ENCODE measurements at places on chromosomes 3 and 15. TPM values are rescaled to one million over a fixed set of nuclear protein-coding genes. Genes with fewer than 3 reads are reported as not detected.

DNA sequence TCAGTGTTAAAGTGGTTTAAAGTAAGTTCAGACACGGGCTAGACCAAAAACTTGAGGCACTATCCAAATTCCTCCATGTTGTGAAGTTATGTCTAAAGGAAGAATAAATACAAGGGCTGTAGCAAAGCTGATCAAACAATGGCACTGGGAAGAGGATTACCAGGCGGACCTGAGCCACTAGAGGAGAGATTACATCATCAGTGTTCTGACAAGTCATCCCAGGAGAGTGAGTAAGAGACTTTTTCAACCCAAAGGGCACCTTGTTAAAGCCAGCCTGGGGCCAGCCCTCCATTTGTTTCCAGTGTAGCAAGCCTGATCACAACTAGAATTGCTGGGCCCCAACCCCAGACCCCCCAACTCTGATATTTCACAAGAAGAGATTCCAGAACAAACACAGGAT lies 166.9 kb downstream of the DCLK3 start:
- DNase-seq: no peak
- no peaks in the 10 kb centered on the region for H3K4me1 ChIP-seq
- H3K4me3 ChIP-seq: no peak overlapping the region
- H3K36me3 ChIP-seq: no peaks in the 10 kb centered on the region
- no peak overlapping the region for H3K27ac ChIP-seq

DNA sequence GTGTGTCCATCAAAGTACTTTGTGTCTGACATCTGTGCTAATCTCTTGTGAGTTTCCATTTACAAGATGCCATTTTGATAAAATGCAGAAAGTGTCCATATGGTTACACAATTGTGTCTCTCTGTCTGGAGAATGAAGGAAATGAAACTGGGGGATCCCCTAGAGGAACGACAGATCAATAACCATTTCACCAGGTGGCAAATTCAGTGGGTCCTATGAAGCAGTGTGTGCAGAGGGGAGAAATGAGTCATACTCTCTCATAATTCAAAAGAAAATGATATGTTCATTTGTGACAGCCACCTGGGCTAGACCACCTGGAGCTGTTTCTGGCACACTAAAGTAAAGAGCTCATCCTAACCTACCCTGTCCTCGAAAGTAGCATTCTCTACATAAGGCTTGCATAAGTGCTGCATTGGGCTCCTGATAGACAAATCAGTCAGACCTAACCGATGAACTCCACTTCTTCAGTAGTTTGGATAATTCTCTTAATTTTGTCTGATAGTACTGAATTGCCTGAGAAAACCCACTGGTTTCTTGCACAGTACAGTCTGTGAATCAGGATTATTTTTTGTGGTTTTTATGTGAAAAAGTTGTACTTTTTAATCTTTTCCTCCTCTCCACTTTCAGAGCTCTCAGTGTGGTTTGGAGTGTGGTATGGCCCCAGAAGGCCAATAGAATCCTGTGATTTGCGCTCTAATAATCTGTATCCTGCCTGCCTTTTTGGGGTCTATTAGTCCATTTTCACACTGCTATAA lies 10.3 kb upstream of the CD47 start:
- H3K27ac ChIP-seq: no peak overlapping the region
- no peaks in the 10 kb centered on the region for H3K4me1 ChIP-seq
- no peak for DNase-seq
- H3K36me3 ChIP-seq: no peaks in the 10 kb centered on the region
- no peak overlapping the region for H3K4me3 ChIP-seq
- no peaks in the 10 kb centered on the region for H3K27me3 ChIP-seq

GRCh38 chr3:39288300-39288808 lies 8.5 kb upstream of the CX3CR1 start:
- H3K27ac ChIP-seq: no peak overlapping the region
- peak; percentile 90 for DNase-seq
- no peaks in the 10 kb centered on the region for H3K27me3 ChIP-seq

DNA sequence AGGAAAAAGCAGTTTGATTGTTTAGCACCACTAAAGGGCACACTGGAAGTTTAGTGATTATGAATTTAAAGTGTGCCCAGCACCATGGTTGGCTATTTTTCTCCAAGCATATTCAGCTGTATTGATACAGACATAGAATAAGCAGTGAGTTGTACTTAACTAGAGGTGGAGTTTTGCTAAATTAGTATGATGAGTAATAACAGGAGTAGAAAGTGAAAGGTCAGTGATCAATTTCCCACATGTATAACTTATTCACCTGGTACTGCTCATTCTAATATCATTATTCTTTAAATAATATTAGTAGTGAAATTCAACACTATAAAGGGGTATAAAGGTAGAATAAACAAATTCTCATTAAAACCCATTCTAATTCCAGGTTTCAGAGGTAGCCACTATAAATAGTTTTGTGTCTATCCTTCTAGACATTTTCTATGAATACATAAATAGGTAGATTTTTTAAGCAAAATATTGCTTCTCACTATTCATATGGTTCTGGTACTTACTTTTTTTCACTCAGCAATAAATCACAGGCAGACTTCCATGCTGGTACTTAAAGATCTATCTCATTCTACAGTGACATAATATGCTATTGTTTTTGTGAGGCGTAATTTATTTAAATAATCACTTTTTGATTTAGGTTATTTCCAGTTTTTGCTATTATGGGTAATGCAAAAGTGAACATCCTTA lies 732.9 kb downstream of the VGLL3 start:
- H3K27me3 ChIP-seq: no peaks in the 10 kb centered on the region
- peaks cover 2% of the 10 kb centered on the region for H3K4me1 ChIP-seq
- H3K4me3 ChIP-seq: no peak overlapping the region

GRCh38 chr3:127951276-127951675 lies 36.2 kb downstream of the KBTBD12 start:
- no peaks in the 10 kb centered on the region for H3K4me1 ChIP-seq
- H3K36me3 ChIP-seq: no peaks in the 10 kb centered on the region
- no peak overlapping the region for H3K27ac ChIP-seq
- DNase-seq: no peak

DNA sequence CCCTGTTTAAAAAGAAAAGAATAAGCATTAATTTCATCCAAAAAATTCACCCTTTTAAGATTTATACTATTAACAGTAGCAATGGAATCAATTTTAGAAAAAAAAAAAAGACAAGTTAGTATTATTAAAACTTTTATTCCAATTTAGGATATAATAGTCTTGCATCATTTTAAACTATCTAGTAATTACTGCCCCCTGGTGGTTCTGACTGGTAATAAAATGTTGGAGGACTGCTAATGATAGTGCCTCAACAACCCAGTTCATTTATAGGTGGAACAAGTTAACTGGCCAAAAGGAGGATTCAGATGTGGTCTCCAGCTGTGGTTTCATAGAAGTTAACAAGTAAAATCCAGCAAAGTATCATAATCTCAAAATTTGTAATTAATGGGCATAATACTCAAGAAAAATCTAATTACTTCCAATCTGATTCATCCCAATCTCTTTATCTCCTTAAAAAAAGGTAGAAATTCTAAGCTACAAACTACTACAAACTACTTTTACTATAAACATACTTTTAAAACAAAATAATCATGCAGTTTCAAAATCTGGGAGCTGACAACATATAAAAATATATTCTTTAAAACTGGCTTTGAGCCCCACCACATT lies 30.7 kb upstream of the WDR49 start:
- no peak overlapping the region for H3K27ac ChIP-seq
- peaks cover 5% of the 10 kb centered on the region for H3K36me3 ChIP-seq
- H3K27me3 ChIP-seq: no peaks in the 10 kb centered on the region
- H3K4me3 ChIP-seq: no peak overlapping the region
- H3K4me1 ChIP-seq: no peaks in the 10 kb centered on the region

DNA sequence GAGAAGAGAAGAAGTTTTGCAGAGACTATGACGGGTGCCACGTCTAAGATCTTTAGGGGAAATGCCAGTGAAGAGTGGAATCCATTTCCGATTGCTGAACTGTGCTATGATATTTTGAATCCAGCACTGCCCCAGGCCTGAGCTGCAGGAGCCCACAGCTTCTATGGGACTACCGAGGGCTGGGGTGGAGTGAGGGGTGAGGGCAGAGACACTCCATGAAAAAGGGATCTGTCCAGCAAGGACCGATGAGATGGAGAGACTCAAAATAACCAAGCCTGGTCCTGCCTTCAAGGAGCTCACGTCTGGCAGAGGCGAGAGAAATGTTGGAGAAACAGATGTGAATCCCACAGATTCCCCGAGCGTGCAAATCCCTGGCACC lies 79.8 kb upstream of the MEF2A start:
- peaks cover 5% of the 10 kb centered on the region for H3K27me3 ChIP-seq
- H3K4me3 ChIP-seq: peak overlapping the region; percentile 56
- no peaks in the 10 kb centered on the region for H3K36me3 ChIP-seq
- no peak overlapping the region for H3K27ac ChIP-seq
- peaks cover 9% of the 10 kb centered on the region for H3K4me1 ChIP-seq

DNA sequence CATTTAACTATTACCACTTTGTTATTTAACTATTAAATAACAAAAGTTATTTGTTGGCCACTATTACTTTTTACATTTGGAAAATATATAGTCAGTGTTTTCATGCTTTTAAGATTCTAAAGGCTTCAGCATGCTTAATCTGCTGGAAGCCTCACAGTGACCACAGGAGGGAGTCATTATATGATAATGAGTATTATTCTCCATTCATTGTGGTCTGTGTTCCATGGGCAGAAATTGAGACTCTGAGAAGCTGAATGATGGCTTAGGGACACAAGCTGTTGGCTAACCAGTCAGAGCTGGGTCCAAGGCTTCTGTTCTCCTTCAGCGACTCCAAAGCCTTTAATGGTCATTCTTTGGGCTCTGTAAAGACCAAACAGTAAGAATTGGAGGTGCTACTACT lies 64.7 kb downstream of the BFSP2 start:
- no peak for DNase-seq
- no peak overlapping the region for H3K4me3 ChIP-seq
- H3K27ac ChIP-seq: no peak overlapping the region
- no peaks in the 10 kb centered on the region for H3K36me3 ChIP-seq
- peaks cover 10% of the 10 kb centered on the region for H3K4me1 ChIP-seq
- no peaks in the 10 kb centered on the region for H3K27me3 ChIP-seq

DNA sequence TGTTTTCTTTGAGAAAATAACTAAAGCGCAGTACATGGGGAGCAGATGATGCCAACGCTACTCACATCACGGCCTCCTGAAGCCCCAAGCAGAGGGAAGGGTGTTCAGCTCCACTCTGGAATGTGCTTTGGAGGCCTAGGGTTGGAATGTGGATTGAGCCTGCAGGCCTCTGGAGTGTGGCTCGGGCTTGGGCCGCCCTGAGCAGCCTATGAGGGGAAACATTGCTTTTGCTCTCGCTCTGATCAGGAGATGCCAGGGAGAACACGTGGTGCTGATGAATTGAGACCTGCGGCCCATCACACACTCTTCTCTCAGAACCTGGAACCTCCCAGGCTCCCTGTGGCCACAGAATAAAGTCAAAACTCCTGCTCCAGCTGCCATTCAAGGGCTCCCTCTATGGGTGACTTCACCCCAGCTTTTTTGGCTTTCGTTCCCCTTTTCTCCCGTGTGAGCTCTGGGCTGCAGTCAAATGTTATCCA lies 23.3 kb downstream of the CCDC13 start:
- no peak overlapping the region for H3K27ac ChIP-seq
- no peaks in the 10 kb centered on the region for H3K36me3 ChIP-seq
- H3K4me1 ChIP-seq: no peaks in the 10 kb centered on the region
- DNase-seq: no peak
- H3K4me3 ChIP-seq: no peak overlapping the region
- no peaks in the 10 kb centered on the region for H3K27me3 ChIP-seq

DNA sequence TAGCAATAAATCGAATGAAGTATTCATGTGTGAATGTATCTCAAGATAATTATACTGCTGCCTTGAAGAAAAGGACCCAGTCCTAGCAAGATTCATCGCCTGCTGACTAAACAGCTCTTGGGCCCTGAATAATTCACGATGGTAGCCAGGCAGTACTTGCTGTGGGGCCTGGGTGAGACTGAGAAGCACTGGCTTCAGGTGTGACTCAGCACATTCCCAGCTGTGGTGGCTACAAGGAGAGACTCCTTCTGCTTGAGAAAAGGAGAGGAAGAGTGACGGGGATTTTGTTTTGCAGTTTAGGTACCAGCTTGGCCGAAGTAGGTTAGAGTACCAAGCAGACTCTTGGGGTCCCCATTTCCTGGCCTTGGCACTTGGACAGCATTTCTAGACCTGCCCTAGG lies 47.6 kb upstream of the CD200R1L start:
- H3K36me3 ChIP-seq: no peaks in the 10 kb centered on the region
- H3K4me1 ChIP-seq: peaks cover 9% of the 10 kb centered on the region
- peak; percentile 51 for DNase-seq
- H3K27me3 ChIP-seq: no peaks in the 10 kb centered on the region
- H3K27ac ChIP-seq: 0 out of 2 replicates have a peak overlapping the region, but pooled peaks have one; percentile 45
- H3K4me3 ChIP-seq: no peak overlapping the region

DNA sequence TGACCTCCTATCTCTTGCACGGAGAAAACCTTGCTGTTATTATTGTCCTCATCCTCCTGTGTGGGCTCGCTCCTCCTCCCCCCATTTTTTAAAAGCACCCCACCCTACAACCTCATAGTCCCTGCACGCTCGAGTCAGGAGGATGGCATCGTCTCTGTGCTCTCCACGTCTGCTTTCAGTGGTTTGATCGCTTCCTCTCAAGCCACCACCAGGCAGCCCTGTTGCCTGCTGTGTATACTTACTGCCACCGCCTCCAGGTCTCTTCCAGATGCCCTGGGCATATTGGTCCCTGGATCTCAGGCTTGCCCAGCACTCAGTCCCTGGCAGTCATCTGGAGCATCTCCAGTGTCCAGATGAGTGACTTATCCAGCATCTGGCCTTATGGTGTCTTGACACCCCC lies 42.1 kb upstream of the GCNT3 start:
- no peak overlapping the region for H3K4me3 ChIP-seq
- no peaks in the 10 kb centered on the region for H3K27me3 ChIP-seq
- no peak for DNase-seq
- no peaks in the 10 kb centered on the region for H3K4me1 ChIP-seq
- no peaks in the 10 kb centered on the region for H3K36me3 ChIP-seq
- H3K27ac ChIP-seq: no peak overlapping the region

- H3K4me3 ChIP-seq: no peak overlapping the region
- H3K27me3 ChIP-seq: no peaks in the 10 kb centered on the region
- DNase-seq: no peak
These were observed 29.6 kb upstream of the CHMP2B start for GRCh38 chr3:87197531-87197930.

- H3K27me3 ChIP-seq: no peaks in the 10 kb centered on the region
- peaks cover 28% of the 10 kb centered on the region for H3K4me1 ChIP-seq
- DNase-seq: peak; percentile 91
- H3K36me3 ChIP-seq: no peaks in the 10 kb centered on the region
These were observed 53.5 kb upstream of the LCTL start for GRCh38 chr15:66619152-66619903.

DNA sequence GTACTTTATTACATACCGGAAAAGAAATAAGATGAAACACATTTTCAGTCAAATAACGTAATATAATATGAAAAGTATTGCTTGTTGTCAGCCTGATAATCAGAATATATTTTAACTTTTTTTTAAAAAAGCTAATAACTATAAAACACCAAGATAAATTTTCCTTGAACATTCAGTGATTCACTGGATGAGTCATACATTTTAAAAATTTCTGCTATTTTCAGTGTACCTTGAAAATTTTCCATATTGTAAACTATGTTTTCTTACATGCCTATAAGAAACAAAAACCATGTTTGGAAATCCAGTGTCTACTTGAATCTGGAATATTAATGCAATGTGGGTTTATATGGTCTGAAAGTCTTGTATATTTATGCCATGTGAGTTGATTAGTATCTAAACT lies 36.3 kb upstream of the MEIS2 start:
- H3K27me3 ChIP-seq: no peaks in the 10 kb centered on the region
- no peaks in the 10 kb centered on the region for H3K36me3 ChIP-seq
- no peaks in the 10 kb centered on the region for H3K4me1 ChIP-seq
- no peak overlapping the region for H3K27ac ChIP-seq
- DNase-seq: no peak

SPSB4 gene
- polyA plus RNA-seq: 17.6 TPM

RASGRP1 gene
- 1.0 TPM for polyA plus RNA-seq

CASR gene
- 0.36 TPM for polyA plus RNA-seq

GABRR3 gene
- not detected for polyA plus RNA-seq

CCR8 gene
- 0.35 TPM for polyA plus RNA-seq

TGM5 gene
- polyA plus RNA-seq: not detected

IFT57 gene
- 15.1 TPM for polyA plus RNA-seq

HIGD1A gene
- polyA plus RNA-seq: 33.5 TPM

TMEM207 gene
- not detected for polyA plus RNA-seq

All from H1 (cell line).